Right renal pelvis (tissue), 4 donors: ENCODE measurements at places on chromosomes 2 and 18.

GRCh38 chr2:127698553-127699355 lies 2.5 kb upstream of the SFT2D3 start:
- DNase-seq = no peak

DNA sequence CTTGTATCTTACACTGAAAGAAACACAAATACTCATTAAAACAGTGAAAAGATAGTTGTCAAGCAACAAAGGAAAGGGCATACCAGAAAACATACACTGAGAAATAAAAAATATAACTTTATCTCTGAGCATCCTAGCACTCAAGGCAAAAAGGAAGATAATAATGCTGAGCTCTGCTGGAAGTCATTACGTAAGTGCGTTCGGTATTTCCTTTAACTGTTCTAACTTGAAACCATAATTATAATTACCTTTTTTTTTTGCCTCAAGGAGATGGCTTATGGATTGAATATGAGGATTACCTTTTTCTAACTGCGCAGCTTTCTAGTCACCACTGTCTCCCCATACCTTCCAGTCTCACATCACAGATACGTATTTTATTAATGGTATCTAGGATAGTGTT lies 308.1 kb downstream of the GBX2 start:
- DNase-seq = no peak

GRCh38 chr2:162826921-162827320 lies 11.6 kb downstream of the KCNH7 start:
- no peak for DNase-seq

- DNase-seq = no peak
These were observed 60.1 kb upstream of the CD28 start for GRCh38 chr2:203646266-203646864.

GRCh38 chr18:44841221-44841620 lies 160.5 kb downstream of the SETBP1 start:
- no peak for DNase-seq

DNA sequence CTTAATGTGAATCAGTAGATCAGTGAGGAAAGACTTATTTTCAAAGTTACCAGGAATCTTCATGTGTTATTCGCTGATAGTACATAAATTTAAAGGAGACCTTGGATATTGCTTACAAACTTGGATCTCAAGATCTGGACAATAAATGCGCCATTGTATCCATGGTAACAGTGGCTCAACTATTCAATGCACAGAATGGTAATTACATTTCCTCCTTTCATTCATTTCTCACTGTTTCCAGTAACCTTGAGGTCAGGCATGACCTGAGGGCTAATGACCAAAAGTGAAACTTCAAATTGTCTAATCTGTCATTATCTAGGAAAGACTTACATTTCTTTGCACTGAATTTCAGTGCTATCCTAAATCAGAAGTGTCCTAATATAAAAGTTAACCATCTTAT lies 8.1 kb downstream of the LRP2 start:
- no peak for DNase-seq

DNA sequence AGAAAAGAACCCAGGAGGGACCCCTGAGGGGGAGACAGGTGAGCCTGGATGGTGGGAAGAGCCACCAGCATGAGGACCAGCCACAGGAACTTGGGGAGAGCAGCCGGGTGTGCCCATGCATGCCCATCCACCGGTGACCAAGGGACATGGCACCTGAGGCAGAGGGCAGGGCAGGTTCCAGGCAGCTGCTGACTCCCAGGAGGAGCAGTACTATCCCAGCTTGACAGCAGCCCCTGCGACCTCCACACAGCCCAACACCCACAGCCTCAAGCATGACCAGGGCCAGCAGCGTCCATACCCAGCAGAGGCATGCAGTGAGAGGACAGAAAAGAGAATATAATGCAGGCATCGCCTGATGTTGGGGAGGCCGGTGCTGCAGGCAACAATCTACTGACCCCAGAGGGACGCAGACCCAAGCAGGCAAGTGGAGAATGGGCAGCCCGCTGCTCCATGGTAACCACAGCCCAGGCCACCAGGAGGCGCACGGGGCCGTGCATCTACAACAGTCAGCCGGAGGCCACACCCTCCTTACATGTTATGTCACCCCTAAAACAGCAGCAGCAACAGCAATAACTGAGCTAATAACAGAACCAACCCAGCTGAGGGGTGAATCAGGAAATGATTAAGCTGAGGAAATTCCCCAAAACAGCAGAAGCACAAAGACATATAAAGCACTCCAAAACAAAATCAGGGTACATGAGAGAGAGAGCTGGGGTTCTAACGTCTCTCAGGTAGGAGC lies 44.1 kb downstream of the ANKMY1 start:
- DNase-seq = no peak

- DNase-seq = no peak
These were observed 46.7 kb downstream of the SDC1 start for GRCh38 chr2:20178249-20178607.

DNA sequence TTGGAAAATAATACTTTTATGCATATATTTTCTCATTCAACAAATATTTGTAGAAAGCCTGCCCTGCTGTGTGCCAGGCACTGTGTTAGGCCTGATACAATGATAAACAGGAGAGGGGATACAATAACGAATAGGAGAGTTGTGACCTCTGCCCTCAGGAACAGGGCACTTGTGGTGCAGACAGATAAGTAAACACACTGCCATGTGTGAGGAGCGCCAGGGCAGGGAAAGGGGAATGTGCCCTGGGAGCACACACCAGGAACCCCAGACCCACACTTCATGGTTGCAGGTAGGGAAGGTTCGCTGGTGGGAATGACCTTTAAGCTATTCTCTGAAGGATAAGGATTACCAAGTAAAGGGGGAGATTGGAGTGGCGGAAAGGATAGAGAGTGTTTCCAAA lies 42.2 kb upstream of the DSC1 start:
- DNase-seq = no peak

DNA sequence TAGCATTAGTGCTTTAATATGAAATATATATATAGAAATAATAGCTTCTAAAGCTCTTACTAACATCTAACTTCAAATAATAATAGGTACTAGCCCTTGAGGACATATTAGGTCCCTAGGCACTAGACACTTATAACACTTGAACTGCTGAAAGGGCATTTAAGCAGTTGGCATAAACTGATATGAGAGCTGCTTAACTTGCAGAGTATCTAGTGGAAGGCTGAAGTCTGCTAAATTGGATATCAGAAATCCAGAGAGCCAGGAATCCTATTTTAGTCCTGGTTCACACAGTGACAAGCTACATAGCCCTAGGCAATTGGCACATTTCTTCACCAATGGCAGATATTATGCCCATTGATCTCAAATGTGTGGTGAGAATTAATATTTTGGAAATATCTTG lies 326.9 kb upstream of the UBE2E3 start:
- no peak for DNase-seq

DNA sequence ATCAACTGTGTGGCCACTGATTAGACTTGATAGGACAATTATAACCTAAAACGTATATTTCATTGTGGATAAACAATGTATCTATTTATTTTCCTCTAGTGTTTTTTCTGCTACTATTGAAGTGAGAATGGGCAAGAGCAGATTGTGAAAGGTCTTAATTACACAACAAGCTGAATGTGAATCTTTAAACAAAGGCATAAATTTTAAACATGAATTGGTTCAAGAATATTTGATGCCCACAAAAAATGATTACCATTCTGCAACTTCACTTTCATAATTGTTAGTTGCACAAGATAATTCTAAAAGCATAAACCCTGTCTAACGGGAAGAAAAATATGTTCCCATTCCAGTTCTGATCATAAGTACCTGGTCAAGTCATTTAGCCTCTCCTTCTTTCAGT lies 285.6 kb downstream of the GULP1 start:
- no peak for DNase-seq

- no peak for DNase-seq
These were observed 262.5 kb downstream of the KCNJ3 start for GRCh38 chr2:154960802-154961583.

DNA sequence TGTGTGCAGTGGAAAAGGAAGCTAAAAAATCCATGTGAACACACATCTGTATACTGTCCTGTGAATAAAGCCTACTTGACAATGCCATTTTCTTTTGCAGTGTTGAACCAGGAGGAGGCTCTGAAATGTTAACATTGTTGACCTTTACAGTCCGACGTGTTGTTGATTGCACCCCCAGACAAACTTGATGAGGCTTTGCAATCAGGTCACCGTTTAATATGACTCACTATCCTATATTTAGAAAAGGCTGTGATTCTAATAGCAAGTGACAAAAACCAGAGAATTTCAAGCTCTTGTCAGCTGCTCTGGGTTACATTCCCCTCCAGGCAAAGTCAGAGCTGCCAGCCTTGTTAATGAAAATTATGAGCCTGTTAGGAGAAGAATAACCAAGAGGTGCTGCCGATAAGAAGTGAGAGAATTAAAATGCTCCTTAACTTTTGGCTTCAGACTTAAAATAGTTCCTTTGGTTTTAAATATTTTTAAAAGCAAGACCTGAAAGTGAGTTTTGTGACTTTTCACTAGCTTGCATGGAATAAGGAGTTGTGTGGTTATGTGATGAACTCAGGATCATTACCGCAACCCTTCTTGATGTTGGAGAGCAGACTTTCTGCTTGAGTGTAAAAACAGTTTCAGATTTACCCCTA lies 162.1 kb downstream of the QPCT start:
- no peak for DNase-seq

GRCh38 chr2:193584522-193584938 lies 1389.8 kb upstream of the TMEFF2 start:
- DNase-seq = no peak

GRCh38 chr2:26582890-26583289 lies 58.3 kb downstream of the CIB4 start:
- DNase-seq = no peak

GRCh38 chr2:230821261-230821990 lies 43.3 kb upstream of the ITM2C start:
- no peak for DNase-seq

DNA sequence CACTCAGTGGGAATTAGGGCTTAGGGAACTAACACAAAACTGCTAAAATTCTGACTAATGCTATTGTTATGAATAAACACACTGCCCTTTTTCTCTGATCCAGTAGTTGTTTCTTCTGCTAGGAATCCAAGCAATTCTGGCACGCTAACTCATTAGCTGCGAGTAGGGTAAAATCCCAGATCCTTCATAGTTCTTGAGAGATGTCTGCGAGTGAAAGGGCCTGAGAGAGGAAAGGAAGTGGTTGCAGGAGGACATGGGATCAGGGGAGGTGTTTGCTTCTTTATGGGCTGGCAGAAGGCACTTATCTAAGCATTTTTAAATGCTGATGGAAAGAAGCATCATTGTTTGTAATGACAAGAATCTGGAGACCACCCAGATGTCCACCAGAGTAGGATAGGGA lies 9.4 kb downstream of the MAP3K19 start:
- DNase-seq = no peak

GRCh38 chr18:68822926-68823325 lies 25.0 kb downstream of the CCDC102B start:
- DNase-seq = no peak

GRCh38 chr2:23323917-23324680 lies 60.9 kb upstream of the KLHL29 start:
- no peak for DNase-seq

DNA sequence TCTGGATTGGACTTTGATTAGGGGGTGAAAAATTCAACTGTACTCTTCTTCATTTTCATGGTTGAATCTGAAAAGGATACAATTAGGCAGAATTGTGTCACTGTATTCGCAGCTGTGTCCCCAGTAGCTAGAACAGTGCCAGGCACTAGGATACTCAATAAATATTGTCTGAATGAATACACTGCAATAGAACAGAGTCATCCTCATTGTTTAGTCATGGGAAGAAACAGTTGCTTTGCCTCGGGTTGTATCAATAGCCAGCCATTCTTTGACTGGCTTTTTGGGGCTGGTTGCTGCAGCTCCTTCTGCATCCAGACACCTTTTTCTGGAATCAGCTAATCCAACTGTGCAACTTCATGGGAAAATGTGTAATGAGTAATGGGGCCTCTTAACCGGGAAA lies 18.1 kb upstream of the DYNC1I2 start:
- DNase-seq = no peak
